ENCODE measurements at places on chromosomes 2 and 18.

DNA sequence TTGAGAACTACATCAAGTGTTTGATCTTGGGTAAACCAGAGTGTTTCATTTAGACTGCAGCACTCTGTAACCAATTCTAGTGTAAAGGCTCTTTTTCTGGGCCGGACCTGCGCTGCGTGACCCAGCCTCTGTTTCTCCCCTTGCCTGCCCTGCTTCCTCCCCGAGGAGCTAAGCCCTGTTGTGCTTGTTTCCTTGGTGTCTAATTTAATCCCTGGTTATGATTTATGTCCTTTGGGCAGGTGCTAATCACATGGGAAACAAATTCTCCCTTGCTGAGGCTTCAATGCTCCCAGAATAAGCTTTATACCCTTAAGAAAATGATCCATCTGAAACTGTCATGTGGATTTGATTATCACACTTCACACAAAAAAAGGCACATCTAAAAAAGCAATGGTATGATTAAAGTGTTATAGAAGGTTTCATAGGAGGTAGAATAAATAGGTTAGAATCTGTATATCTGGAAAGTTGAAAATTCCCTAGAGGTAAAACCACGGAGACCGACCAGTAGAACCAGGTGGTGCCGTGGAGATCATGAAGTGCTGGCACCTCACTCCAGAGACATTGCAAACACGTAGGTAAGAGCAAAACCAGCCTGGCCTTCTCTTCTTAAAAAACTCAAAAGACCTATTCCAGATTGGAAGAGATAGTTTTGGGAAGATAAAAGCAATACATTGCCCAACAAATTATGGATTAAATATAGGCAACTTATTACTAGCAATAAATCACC, 31.0 kb upstream of the SLC9A2 start:
- no peak for DNase-seq

- DNase-seq: no peak
These were observed 51.3 kb upstream of the FOXI3 start for GRCh38 chr2:88503771-88504170.

DNA sequence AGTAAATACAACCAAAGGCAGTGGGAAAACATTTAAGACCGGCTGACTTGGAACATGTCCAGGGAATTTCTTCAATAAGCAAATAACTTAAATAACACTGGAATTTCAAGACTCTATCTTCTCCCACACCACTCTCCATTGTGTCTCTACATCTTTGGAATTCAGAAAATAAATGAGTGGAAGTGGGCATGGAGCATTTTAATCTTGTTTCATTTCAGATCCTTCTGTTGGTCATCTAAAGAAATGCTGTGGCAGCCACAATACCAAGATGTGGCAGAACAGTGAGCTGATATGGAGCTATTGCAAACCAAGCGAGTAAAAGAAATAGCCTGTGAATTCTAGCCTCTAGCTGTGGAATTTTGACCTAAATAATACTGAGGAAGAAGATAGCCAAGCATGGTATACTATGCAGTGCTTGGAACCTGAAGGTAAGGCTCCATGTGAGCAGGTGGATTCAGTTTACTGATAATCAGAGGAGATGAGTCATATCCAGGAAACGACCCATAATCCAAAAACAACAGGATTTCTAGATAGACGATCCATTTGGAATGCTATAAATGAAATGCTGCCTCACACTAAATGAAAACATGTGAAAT, 157.1 kb upstream of the SCN7A start:
- DNase-seq: no peak

GRCh38 chr18:63126134-63127069, 193.2 kb downstream of the BCL2 start:
- no peak for DNase-seq

GRCh38 chr2:160209516-160209856, 9.4 kb upstream of the ITGB6 start:
- no peak for DNase-seq

DNA sequence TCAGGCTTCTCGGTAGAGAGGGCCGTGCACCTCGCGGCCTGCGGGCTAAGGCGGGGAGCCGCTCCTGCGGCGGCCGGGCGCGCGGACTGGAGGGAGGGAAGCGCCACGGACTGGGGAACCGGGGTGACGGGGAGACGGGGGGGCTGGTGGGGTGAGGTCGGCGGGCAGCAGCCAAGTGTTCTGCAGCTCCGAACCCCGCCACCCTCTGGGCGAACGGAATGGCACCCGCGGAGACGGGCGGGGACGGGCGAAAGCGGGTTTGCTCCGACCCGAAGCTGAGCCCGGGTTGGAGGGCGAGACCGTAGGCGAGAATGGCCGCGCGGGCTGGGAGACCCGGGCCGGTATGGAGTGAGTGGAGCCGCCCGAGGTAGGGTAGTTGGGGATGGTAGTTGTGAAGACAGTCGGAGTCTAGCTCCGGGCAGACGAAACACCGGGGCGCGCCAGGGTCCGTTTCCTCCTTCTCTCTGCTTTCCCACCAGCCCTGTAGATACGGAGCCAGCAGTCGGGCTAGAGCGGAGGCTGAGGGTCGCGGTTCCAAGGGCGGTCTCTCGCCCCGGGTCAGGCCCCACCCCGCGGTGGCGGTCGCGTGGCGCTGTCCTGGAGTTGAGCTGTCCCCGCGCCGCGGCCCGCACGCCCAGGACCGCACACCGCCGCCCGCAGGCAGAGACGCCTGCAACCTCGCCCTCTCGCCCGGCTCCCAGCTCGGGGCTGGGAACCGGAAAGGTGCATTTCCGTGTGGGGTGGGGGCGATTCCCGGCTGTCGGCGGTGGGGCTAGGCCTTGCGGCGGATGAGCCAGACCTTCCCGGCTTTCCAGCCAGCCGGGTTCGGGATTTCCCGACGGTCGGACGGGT, 160.3 kb upstream of the SIX2 start:
- DNase-seq: no peak

DNA sequence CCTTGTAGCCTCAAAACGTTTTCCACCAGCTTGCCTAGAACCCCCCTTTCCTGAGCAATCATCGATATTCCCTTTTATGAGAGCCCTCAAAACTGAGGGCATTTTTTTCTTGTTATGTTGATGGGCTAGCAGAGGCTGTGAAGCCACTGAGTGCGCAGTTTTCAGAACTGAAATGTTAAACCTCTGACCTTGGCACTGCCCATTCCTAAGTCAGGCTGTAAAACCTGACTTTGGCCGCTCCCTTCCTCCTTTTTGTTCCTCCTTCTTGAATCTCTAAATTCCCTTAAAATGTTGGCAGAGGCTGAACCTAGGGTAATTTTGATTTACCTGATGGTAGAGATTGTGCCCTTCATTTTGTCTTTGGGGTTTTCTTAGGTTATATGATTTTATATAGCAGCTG, 334.2 kb downstream of the KIAA1328 start:
- no peak for DNase-seq

- peak; percentile 7 for DNase-seq
These were observed 9.4 kb downstream of the INSIG2 start for GRCh38 chr2:118097657-118098056.

DNA sequence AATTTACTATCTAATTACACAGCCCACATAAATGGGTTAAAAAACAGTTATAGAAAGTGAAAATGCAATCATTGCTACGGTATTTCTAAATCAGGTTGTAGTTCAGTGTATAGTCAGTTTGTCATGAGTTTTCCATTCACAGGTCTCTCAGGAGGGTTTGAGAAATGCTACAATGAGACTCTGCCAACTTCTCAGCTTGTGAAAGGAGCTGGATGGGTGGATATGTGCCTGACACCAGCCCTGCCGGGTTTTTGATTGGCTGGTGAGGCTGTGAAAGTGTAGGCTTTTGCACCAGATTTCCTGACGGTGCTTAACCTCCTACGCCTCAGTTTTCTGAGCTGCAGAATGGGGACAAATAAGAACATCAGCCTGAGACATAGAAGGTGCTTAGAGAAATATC, 102.6 kb upstream of the SMIM21 start:
- no peak for DNase-seq

DNA sequence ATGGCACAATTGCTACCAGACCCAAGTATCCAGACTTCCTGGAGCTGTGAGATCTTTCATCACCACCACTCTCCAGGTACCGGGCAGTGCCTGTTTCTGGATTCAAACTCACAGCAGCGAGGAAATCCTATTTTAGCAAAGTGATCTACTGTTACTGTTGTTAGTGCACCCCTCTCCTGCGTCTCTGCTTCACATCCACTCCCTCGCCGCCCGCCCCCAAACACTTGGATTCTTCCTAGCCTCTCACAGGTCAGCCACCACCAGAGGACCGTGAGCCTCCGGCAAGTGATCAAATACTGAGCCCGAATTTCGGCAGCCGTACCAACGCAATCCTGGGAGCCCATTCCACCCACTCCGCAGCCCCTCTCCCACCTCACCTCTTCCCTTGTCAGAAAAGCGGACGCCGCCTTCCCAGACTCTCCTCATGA, 519 bp downstream of the METTL4 start:
- no peak for DNase-seq

GRCh38 chr2:16318051-16318450, 347.6 kb downstream of the CYRIA start:
- no peak for DNase-seq

GRCh38 chr18:69689121-69689759, 258.4 kb downstream of the CD226 start:
- DNase-seq: no peak

DNA sequence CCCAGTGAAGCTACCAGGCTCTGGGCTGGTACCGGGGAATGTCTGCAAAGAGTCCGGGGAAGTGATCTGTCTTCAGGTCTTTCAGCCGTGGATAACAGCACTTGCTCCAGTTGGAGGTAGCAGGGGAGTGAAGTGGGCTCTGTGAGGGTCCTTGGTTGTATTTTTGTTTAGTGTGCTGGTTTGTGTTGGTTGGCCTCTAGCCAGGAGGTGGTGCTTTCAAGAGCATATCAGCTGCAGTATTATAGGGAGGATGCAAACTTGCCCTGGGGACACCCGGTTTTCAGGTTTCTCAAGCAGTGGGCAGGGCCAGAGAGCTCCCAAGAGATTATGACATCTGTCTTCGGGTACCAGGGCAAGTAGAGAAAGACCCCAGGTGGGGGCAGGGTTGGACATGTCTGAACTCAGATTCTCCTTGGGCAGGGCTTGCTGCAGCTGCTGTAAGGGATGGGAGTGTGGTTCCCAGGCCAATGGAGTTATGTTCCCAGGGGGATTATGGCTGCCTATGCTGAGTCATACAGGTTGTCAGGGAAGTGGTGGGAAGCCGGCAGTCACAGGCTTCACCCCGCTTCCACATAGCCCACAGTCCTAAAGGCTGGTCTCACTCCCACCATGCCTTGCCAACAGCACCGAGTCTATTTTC, 34.4 kb downstream of the ACAA2 start:
- DNase-seq: no peak

- DNase-seq: no peak
These were observed 9.6 kb downstream of the TET3 start for GRCh38 chr2:73994178-73994831.

DNA sequence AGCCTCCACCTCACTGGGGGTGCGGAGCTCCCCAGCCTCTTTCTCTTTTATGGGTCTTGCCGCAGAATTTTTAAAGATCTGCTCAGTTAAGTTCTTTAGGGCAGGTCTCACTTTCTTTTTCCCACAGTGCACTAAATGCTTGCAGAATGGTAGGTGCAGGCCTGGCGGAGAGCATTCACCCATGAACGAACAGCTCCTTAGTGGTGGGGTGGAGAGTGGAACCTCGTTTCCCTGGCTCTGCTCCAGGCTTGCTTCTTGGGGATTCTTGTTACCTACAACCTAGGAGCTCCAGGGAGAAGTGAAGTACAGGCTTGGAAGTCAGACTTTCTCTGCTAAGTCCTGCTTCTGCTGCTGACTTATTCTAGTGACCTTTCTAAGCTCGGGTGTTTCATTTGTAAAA, 70.3 kb upstream of the PXDN start:
- DNase-seq: no peak

- no peak for DNase-seq
These were observed 2.0 kb downstream of the ZNF521 start for GRCh38 chr18:25349926-25350487.

DNA sequence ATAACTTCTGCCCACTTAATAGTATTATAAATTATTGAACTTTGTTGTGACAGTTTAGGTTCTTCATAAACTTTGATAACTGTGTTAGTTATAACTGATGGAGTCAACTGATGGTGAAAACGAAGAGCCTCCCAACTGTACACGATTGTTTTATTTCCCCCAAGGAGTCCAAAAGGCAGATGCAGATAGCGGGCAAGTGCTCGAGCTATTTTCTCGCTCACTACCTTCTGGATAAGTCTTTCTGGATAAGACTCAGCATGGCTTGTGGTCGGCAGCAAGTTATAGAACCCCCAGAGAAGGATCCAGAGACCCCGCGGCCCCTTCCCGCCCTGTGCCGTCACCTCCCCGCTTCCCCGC, 517 bp downstream of the GCFC2 start:
- DNase-seq: no peak

DNA sequence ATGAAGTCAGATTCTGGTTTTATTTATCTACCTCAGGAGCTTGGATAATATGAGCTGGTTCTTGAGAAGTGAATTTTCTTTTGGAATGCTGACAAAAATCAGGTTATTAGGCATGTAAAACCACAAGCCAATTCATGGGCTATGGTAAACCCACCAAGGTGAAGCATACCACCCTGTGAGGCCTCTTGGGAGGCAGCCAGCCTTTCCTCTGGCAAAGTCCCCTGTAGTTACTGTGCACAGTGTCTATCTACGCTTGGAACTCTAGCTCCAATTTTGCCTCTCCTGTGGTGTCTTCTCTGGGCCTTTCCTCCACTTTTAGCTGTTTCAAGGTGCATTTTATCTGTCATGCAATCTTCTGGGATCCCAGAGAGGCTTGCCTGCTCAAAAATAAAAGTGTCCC, 242.7 kb upstream of the ZSWIM2 start:
- no peak for DNase-seq

DNA sequence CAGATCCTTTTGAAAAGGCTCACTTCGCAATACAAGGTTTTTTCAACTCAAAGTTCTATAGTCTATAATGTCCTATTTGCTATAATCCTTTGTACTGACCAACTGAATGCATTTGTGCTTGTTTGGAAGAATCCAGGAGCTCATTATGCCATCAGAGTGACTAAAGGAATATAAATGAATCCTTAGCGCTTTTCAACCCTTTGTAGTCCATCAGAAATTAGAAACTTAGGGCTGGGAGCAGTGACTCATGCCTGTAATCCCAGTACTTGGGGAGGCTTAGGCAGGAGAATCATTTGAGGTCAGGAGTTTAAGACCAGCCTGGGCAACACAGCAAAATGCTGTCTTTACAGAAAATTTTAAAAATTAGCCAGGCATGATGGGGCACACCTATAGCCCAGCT, 330.2 kb upstream of the CHAC2 start:
- no peak for DNase-seq

Data from hematopoietic multipotent progenitor cell treated with erythropoietin and hydrocortisone succinate and interleukin-3 and kit ligand, for 15 days (in vitro differentiated cells).